Hematopoietic multipotent progenitor cell treated with erythropoietin and hydrocortisone succinate and interleukin-3 and kit ligand, for 8 days (in vitro differentiated cells): ENCODE measurements at places on chromosomes 6 and 20.

DNA sequence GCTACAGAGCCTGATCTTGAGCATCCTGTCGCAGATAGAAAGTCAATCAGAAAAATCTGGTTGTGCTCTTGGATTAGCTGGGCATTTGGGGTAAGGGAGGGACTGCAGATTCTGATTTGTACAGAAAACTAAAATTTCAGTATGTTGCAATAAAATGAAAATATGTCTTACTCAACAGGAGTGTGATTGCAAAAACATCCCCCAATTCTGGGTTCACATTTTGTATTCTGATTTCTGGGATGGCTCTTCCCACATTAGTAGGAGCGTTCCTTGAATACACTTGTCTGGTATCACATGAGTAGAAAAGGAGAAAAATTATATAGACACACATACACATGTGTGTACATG is 40.5 kb downstream of the PANK2 start:
- DNase-seq = no peak

DNA sequence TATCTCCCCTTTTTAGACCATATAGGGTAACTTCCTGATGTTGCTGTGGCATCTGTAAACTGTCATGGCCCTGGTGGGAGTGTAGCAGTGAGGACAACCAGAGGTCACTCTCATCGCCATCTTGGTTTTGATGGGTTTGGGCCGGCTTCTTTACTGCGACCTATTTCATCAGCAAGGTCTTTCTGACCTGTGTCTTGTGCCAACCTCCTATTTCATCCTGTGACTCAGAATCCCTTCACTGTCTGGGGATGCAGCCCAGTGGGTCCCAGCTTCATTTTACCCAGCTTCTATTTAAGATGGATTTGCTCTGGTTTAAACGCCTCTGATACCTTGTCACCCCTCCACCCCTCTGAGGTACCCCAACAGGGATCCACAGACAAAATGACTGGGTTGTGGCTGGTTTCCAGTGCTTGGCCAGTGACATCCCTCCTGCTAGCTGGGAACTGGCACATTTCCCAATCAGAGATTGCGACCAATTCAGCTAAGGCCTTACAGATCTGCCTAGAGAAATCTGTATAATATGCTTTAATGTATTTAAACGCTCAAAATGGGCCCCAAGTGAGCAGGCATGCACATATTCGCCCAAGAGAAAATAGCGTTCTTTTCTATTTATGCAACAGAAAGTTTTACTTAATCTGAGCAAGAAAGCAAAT is 315.6 kb upstream of the QKI start:
- no peak for DNase-seq

GRCh38 chr6:71179249-71179885 is 109.2 kb upstream of the OGFRL1 start:
- no peak for DNase-seq

- no peak for DNase-seq
These were observed 26.0 kb upstream of the ADIG start for GRCh38 chr20:38554986-38555385.

DNA sequence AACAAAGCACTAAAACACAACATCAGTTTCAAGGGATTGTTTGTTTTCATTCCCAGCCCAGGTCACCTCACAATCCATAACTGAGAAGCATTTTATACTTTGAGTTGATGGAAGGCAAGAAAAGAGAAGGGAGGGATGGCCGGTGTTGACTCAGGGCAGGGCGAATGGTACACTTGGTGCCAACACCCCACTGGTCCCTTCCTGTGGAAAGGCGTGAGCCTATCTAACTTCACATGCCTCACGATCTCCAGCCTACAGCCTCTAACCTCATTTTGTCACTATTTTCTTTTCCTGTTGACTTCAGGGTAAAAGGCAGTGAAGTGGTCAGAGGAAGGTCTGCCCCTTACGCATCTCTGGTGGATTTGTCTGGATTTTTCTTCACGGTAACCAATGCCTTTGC is 53.5 kb upstream of the SASH1 start:
- DNase-seq = no peak

- no peak for DNase-seq
These were observed 3.3 kb downstream of the ID1 start for GRCh38 chr20:31608251-31608945.

GRCh38 chr20:63238514-63239125 is 2.9 kb downstream of the BIRC7 start:
- DNase-seq = peak; percentile 23

DNA sequence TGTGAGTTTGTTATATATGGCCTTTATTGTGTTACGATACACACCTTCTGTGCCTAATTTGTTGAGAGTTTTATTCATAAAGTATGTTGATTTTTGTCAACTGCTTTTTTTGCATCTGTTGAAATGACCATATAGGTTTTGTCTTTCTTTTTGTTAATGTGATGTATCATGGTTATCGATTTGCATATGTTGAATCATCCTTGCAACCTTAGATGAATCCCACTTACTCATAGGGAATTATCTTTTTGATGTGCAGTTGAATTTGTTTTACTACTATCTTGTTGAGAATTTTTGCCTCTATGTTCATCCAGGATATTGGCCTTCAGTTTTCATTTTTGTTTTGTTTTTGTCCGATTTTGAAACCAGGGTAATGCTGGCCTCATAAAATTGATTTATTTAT is 45.7 kb upstream of the TPD52L1 start:
- DNase-seq = no peak

DNA sequence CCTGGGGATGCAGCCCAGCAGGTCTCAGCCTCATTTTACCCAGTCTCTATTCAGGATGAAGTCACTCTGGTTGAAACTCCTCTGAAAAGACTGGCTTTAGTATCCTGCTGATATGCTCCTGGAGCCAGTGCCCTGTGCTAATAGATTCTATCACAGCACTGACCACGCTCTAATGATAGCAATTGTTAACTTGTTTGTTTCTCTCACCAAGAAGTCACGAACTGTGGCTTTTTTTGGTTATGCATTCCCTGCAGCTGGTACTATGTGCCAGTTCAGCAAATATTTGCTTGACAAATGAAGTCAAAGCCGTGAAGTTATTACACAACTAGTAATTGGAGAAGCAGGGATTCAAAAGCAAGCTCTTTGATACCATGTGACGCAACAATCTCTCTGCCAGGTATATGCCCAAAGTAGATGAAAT is 754.6 kb downstream of the KIF16B start:
- no peak for DNase-seq

- no peak for DNase-seq
These were observed 313.5 kb downstream of the EPHA7 start for GRCh38 chr6:93105907-93106306.

DNA sequence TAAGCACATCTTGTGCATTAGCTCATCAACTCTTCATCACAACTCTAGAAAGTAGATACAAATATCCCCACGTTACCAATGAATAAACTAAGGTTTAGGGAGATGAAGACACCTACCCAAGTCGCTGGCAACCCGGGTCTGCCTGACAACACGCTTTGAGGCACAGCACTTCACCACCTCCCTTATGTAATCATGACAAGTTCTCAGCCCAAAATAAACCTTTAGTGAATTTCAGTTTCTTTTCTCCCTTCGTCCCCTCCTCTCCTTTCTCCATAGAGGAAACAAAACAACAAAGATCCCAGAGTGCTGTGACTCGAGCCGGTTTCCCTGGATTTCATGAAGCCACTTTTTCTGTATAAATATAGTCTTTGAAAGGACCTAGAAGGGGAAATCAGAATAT is 105.4 kb downstream of the MAFB start:
- no peak for DNase-seq

- DNase-seq = no peak
These were observed 102.8 kb upstream of the PHACTR1 start for GRCh38 chr6:12613811-12614210.

GRCh38 chr6:170448751-170449630 is 104.1 kb downstream of the PSMB1 start:
- DNase-seq = no peak

DNA sequence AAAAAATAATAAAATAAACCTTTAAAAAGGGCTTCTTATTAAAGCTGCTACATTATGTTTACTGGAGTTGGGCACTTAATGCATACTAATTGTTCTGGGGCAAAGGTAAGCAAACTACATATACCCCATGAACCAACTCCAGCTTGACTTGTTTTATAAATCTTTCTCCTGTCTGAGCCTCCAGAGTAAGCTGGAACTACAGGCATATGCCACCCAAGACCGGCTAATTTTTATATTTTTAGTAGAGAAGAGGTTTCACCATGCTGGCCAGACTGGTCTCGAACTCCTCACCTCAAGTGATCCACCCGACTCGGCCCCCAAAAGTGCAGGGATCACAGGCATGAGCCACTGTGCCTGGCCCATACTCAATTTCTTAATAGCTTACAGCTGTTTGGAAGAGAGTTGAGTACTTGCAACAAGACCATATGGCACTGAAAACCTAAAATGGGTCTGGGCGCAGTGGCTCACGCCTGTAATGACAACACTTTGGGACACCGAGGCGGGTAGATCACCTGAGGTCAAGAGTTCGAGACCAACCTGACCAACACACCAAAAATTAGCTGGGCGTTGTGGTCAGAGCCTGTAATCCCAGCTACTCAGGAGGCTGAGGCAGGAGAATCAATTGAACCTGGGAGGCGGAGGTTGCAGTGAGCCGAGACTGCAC is 19.9 kb downstream of the ROMO1 start:
- DNase-seq = no peak

DNA sequence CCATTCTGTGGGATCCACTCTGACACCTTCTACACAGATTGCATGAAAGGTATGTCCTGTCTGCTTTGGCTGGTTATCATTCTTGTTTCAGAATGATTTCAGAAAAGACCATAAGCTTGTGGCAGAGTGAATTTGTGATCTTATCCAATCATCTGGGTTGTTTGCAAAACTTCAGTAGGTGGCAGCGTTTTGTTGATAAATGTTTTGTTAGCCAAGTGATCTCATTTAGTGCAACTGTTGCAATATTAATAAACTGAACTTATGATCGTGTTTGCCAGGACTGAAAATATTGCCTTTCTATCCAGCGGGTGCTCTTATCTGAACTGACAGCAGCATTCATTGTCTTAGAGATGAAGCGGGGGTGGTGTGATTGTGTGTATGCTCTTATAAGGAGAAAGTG is 613.2 kb upstream of the NOX3 start:
- no peak for DNase-seq

DNA sequence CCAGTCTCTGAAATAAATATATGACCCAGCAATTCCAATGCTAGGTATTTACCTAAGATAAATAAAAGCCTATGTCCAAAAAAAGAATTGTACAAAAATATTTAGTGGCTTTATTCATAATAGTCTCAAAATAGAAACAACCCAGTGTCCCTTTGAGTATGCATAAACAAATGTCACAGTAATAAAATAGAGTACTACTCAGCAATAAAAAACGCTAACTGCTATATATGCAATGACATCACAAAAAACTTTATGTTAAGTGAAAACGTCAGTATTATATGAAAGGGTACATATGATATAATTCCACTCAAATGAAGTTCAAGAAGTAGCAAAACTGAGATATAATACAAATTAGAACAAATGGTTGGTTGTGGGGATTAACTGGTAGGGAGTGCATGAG is 286.5 kb upstream of the MAN1A1 start:
- no peak for DNase-seq

GRCh38 chr6:19662911-19663310 is 174.3 kb upstream of the ID4 start:
- DNase-seq = no peak

GRCh38 chr6:65399355-65400084 is 307.5 kb downstream of the EYS start:
- no peak for DNase-seq
